ENCODE measurements at places on chromosomes 5 and 9.

DNA sequence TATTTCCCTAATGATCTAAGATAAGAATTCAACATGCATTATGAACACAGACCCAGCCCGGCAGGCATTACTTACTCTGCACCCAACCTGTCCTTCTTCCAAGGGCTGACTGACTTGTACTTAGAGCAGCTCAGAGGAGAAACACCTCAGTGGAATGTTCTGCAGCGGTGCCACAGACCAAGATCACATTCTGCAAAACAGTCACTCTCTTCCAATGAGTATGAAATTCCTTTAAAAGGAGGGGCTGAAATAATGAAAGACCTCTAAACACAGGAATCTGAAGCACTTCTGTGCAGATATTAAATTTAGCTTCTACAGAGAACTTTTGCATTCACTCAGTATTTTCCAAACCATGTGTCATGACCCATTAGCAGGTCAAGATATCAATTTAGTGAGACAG is 172.9 kb downstream of the ZDHHC21 start:
- no peak for DNase-seq

DNA sequence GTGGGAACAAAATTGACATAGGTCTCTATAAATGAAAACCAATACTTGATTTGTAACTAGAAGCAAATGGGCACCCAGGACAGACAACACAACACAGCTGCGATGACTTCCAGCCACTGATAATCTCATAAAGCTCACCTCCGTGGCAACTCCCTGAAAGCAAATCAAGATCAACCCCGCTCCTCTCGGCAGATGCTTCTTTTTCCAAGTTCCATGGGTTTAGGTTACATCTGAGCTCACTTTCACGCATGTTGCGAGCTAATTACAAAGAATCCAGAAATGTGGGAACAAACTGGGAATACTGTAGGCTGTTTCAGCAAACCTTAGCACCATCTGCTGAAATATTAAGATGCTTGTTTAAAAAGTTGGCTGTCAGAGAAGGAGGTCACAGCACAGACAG is 153.9 kb downstream of the ELAVL2 start:
- DNase-seq: no peak

- no peak for DNase-seq
Observed at GRCh38 chr5:22850981-22851380, 2.2 kb downstream of the CDH12 start.

DNA sequence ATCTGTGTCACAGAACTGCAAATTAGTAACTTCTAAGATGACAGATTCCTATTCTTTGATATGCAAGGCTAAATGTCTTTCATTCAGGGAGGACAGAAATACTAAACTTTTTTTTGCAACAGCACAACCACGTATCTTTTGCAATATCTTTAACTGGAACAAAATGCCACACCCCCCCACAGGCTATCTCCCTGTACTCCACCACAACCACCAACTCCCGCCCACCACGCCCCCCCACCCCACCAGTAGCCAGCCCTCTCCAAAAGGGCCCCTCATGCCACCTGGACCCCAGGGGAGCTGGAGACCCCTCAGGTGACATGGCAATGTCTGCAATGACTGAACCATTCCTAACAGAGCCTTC is 131.8 kb downstream of the ROR2 start:
- no peak for DNase-seq

DNA sequence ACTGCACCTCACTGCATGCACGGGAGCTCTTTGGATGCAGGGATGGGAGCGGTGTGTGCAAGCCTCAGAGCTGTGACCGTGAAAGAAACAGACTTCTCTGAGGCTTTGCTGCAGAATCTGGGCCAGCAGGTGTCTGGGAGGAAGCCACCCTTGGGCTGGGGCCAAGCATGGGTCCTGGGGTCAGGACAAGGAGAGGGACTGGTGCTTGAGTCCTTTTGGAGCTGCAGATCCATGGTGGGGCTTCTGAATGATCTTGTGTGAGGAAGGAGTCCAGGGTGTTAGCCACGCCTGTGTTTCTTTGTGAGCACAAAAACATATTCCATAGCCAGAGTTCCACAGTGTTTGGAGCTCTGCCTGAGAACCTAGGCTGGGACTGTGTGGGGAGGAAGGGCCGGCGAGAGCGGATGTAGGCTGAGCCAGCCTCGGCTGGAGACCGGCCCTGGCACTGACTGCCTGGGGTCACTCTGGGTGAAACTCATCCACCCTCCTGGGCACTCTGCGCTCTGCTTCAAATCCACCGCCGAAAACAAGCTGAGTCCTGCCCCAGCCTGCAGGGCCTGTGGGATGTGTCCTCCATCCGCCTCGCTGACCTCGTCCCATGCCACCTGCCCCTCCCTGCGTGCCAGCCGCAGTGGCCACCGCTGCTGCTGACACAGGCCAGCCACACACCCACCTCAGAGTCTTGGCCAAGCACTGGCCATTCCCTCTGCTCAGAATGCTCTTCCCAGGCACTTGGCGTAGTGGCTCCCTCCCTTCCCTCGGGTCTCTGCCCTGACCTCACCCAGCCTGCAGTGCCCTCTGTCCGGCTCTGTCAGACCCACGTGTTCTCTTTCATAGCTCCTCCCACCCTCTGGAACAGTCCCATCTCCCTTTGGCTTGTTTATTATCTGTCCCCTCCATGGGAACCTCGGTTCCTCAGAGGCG is 26.7 kb downstream of the ERGIC1 start:
- DNase-seq: no peak

DNA sequence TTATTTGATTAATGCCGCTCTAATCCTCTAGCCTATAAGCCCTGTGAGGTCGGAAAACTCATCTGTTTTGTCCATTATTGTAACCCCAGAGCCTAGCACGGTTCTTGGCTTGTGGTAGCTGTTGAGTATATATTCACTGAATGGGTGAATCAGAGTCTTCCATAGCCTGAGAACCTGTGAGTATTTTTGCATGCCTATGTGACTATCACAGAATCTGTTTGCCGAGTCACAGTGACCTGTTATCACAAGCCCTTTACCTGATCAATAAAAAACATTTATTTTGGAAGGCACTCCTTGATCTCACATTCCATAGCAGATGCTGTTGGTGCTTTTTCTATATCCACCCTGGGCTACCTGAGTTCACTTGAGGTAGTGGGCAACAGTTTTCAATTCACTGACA is 125.0 kb upstream of the STC2 start:
- no peak for DNase-seq

- DNase-seq: no peak
Observed at GRCh38 chr5:121226765-121227164, 624.9 kb upstream of the FTMT start.

DNA sequence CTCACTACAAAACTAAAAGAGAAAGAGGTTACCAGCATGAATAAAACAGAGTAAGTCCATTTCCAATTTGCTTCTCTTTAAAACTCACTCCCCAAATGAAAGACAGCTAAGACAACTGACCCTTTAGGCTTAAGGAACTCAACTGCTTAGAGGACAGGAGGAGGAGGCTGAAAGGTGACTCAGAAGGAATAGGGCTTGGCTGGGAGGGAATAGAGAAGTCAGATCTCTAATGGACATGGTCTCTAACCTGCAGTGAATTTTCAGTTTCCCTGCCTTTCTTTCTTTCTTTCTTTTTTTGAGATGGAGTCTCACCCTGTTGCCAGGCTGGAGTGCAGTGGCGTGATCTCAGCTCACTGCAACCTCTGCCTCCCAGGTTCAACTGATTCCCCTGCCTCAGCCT is 261.8 kb upstream of the CLINT1 start:
- no peak for DNase-seq

DNA sequence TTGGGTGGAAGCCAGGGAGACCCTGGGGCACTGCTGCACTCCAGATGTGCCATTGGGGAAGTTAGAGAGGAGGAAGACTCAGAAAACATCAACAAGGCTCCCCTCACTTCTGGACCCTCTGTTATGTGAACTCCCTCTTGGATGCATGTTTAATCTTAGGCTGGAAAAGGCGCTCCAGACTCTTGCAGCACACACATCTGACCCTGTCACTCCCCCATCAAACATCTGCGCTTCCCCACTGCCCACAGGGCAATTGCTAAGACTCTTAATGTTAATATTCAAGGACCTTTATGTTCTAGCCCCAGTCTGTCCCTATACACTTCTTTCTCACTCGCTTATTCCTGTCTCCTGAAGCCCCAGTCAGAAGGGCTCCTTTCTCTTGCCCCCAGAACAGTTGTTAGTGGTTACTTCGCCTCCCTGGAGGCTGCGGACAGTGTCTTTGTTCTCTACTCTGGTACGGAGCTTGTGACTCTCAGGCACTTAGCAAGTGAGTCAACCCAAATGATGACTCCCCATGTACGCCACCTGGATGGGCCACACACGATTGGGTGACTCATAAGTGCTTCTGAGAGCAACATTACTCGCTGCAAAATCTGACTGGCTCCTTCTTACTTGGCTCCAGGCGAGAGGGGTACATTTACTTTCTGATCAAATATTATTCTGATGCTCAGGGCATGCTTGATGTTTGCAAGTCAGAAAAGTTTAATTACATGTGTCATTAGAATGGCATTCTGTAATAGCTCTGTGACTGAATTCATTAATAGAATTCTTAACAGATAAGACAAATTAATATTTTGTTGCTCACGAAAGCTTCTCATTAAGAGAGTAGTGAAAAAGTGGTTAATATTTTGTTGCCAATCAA is 193.6 kb downstream of the HSPA4 start:
- DNase-seq: no peak

DNA sequence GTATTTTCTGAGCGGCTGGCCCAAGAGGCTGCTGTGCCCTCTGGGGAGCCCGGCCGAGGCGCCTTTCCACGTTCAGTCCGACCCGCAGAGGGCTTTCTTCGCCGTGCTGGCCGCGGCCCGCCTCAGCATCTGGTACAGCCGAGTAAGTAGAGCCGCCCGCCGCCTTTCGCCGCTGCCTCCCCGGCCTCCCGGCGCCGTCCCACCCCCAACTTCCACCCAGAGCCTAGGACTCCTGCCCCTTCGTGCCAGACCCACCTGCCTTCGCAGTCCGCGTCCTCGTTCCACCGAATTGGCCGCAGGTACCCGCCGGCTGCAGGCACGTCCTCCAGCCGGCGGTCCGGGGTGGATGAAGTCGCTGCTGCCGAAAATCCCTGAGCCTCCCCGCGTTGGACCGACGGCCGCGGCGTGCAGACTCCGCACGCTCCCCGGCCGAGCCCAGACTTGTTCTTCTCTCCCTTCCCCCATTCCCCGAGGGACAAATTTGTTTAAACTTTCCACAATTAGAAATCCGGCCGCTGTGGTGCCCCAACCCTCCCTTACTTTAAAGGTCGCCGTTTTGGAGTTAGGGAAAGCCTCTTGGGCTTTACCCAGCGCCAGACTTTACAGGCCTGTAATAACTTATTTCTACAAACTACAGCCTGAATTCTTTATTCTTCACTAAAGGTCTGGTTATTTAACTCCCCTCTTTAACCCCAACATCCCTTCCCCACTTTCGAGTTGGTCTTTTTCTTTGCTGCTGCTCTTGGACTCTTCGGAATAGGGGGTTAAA is 589 bp downstream of the RIC1 start:
- peak; percentile 7 for DNase-seq

DNA sequence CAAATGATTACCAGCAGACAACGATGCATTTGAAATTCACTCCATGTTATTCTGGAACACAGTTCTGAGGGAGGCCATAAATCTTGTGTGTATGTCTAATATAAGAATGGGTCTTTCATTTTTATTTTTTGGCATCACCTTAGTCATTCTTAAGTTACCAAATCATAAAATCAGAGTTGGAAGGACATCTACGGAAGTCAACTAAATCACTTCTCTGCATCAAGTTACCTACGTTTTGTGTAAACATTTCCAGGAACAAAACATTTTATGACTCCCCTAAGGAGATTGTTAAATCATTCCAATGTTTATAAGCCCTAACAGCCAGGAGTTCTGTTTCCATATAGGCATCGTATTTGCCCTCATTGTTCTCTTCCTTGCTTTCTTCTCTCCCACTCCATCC is 378.2 kb downstream of the FAM170A start:
- DNase-seq: no peak

DNA sequence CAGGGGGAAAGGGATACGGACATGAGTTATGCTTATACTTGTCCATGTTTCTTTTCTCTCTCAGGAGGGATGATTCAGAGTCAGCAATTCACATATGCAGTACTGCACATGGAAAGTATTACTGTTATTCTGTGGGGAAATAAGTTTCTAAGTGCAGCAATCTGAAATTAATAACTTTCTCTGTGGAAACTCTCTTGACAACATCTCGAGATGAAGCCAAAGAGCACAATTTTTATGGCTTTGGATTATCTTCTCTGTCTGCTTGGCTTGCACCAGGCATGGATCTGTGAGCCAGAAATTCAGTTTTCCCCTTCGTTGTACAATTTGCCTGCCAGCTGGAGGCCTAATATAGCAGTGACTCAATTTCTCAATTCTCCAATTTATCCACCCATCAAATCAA is 2.5 kb upstream of the NDFIP1 start:
- no peak for DNase-seq

- DNase-seq: no peak
Observed at GRCh38 chr9:110126986-110127864, 80.7 kb downstream of the C9orf152 start.

DNA sequence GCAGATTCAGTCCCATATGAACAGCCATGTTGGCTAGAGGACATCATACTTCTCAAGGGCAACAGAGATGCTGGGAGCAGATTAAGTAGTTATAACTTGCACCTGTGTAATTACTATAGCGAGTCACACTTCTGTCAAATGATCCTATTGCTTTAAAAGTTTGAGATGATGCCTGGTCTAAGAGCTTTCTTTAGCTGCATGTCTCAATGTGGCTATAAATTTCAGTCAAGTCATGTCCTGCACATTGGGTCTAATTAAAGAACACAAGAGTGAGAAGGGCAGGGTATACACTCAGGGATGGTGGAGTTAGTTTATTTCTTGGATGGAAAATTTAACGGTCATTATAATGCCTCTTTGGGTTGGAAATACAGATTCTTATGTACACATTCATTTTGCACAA is 557.3 kb downstream of the RAB3C start:
- no peak for DNase-seq

- no peak for DNase-seq
Observed at GRCh38 chr9:122374885-122375420, 4.1 kb downstream of the PTGS1 start.

Measured in stimulated activated CD8-positive, alpha-beta memory T cell treated with anti-CD3 and anti-CD28 coated beads, Interleukin-4, amount 100 ng/mL, for 4 hours (primary cell).